NCI-H1436 (cell line): ENCODE measurements at places on chromosomes 5 and 9.

DNA sequence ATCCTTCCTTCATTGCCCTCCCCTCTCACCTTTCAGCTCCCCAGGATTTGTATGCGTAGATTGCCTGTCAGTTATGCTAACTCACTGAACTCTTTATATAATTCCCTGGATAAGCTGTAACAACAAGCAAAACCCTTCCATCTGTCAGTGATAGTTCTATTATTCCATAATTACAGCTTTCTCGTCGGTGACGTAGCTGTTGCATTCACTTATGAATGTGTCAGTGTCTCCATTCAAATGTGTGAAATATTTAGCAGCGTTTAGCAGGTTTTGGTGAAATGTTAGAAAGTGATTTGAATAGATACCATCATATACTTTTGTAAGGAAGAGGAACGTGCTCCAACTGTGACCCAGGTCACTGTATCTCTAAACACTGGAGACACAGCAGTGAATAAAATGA lies 45.2 kb downstream of the PIP5K1B start:
- DNase-seq = no peak

DNA sequence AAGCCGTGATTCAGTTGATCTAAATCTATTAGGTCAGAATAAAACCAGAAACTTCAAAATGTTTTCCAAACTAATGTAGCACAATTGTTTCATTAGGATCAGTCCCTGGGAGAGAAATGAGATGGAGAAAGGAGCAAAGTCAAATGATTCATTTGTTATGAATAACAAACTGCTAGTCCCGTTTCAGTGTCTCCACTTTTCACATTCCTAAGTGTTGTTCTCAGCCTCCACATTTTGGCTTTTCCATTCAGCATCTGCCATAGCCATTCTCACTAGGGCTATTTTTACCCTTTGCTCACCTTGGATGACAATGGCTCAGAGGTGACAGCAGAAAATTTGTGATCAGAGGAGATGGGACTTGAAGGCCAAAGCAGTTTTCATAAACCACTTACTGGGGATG lies 314.1 kb upstream of the KIF2A start:
- no peak for DNase-seq

GRCh38 chr5:69049151-69049550 lies 44.7 kb upstream of the SLC30A5 start:
- no peak for DNase-seq

GRCh38 chr9:83656032-83656680 lies 33.2 kb downstream of the IDNK start:
- no peak for DNase-seq

DNA sequence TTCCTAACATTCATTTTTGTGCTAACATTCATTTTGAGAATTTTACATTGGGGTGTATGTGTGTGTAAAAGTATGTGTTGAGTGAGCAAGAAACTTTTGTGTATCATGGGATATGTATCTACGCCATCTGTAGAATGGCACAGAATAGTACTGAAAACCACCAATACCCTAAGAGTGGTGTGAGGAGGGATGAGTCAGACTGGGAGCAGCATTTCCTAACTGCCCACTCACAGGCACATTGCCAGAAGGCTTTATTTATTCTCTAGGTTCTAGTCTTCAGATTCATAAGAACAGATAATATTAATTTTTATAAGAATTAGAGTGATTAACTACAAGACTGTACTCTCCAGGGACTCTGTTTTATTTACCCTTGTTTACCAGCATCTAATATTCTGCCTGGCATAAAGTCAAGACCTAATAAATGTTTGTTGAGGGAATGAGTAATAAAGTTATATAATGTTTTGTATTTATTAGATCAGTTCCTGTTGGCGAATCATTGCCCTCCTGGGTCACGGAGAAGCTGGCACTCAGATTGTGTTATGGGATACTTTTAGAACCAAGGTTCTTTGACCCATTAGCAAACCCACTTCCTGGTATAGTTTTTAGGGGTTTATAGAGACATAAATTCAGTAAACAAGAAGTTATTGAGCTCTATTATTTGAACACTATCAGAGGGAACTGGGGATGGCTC lies 159.1 kb upstream of the PPP2R2B start:
- no peak for DNase-seq

- no peak for DNase-seq
These were observed 42.9 kb downstream of the CDH6 start for GRCh38 chr5:31236339-31236738.

DNA sequence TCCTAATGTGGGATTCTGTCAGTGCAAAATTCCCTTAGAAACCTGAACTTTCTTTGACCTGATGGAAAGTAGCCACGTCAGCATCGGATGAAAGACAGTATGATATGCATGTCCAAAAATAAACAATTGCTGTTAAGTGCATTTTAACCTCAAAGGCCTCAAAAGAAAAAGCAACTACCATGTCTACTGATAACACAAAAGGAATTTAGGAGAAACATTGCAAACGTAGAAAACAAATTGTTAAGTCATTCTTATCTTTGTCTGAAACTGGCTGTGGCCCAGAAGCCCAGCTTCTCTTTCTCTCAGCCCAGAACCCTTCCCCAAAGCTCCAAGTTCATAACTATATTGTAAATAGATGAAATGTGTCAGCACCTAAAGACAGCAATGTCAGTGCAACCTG lies 11.1 kb upstream of the LHFPL2 start:
- no peak for DNase-seq

GRCh38 chr9:115050002-115050490 lies 67.9 kb downstream of the TNC start:
- DNase-seq = no peak

DNA sequence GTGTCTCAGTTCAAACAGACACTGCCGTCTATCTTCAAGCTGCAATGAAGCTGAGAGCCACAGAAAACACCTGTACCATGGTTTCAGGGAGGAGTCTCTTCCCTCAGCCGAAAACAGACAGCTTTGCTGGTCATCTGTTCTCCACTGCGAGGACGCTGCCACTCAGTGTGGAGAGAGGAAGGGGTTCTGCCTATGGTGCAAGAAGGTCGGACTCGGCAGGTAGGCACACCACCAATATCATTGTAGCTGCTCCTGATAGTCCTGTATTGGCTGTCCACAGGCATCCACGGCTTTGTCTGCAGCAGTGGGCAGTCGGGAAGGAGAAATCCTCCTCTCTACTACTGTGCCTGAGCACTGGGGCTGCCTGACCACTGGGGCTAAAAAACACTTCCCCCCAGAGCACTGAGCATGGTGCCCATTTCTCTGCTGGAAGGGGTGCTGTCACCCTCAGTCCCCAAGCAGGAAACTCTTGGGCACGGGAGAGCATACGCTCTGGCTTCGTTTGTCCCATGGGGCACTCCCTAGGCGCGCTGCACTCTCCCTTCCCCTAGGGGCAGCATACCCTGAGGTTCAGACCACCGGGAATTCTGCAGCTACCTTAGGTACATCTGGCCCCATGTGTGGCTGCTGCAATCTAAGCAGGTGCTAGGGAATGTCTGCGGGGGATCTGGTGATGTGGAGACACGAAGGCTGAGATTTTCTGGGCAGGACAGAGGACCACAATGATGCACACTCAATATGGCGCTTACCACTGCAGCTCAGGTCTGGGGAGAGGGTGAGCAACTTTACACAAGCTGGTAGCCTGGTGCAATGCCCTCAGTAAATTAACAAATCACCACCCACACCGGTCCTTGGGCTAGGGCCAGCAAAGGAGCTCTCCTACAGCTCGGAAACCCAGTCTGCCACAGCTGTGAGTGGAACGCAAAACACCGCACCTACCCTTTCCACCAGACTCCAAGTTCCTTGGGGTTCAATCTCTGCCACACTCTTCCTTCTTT lies 880.9 kb upstream of the SEMA6A start:
- peak; percentile 8 for DNase-seq

GRCh38 chr5:8958602-8959001 lies 587.3 kb downstream of the SEMA5A start:
- no peak for DNase-seq

- no peak for DNase-seq
These were observed 48.6 kb upstream of the VDAC1 start for GRCh38 chr5:134053314-134053839.

GRCh38 chr9:113712053-113712452 lies 164.1 kb upstream of the ZNF618 start:
- no peak for DNase-seq

DNA sequence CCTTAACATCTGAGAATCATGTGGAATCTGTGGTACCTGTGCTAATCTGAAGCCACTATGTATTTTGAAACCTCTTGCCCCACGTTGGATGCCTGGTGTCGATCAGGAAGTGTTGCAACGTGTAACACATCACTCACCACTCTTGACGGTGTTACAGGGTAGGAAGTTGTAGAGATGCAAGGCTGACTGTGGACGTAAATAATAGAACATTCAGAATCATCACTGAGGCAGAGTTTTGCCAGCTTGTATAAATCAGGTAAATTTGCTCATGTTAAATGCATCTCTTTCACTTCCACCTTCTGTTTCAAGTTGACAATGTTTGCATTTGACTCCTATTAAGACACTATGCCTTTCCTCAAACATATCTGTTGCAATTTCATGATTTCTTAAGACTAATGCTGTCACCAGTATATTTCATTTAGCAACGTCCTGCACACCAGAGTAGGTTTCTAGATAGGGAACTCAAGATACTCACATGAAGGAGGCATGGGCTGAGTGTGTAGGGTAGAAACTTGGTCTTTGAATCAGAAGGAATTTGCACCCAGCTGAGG lies 38.1 kb downstream of the BASP1 start:
- no peak for DNase-seq

DNA sequence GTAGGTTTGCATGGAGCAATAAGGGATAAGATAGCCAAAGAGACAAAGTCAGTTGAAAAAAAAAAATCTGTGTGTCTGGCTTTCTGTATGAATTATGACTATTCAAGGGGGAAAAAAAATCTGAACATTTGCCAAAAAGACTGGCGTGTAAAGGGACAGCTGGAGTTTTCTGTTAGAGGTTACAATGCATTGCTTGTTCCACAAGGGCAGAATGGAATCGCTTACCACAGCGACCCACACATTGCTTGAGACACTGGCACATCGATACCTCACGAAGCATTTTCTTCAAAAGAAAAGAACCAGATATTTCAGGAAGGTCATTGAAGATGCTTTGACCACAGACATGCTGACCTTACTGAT lies 327.8 kb downstream of the TMEM167A start:
- no peak for DNase-seq

GRCh38 chr5:120016717-120017382 lies 387.5 kb downstream of the FAM170A start:
- DNase-seq = no peak

GRCh38 chr5:129094924-129095899 lies 663 bp downstream of the ISOC1 start:
- peak; percentile 34 for DNase-seq

GRCh38 chr9:7239708-7240107 lies 481.9 kb downstream of the KDM4C start:
- DNase-seq = no peak

DNA sequence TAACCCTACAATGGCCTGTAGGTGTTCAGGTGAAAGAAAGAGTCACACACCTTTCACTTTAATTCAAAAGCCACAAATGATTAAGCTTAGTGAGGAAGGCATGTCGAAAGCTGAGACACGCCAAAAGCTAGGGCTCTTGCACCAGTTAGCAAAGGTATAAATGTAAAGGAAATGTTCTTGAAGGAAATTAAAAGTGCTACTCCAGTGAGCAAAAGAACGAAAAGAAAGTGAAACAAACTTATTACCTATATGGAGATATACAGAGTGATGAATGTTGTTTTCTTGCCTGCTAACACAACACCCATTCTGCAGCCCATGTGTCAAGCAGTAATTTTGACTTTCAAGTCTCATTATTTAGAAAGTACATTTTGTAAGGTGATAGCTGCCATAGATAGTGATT lies 254.2 kb upstream of the SLC24A2 start:
- DNase-seq = no peak

GRCh38 chr5:146877783-146878475 lies 628 bp downstream of the PPP2R2B start:
- no peak for DNase-seq

- DNase-seq = no peak
These were observed 95.3 kb upstream of the VLDLR start for GRCh38 chr9:2526071-2526828.

DNA sequence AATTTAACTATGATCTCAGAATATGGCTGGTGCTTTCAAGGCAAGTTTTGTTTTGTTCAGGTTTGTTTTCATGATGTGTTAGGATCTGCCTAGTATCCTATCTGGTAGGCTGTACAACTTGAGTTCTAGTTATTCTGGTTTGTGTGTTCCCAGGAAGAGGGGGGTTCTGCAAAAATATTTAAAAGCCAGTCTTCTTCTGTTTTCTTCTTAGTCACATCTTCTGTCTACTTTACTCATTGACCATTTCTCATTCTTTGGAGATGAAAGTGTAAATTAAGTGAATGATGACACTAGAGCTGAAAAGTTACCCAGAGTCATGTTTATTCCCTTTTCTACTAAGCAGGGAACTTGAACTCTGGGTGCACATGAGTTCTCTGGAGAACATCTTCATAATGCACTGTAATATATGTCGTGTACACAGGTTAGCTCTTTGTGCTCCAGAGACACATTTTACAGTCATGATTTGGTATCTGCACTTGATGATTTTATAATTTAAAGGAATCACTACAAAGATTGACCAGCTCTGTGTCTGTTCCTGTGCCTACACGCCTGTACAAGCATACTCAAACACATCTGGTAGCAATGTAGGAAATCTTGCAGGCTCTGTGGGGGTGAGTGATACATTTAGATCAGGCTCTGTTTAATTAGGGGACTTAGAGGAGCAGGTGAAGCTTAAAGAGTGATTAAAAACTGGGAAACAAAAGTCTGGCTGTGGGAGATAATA lies 5.0 kb downstream of the SMAD5 start:
- DNase-seq = no peak

- DNase-seq = no peak
These were observed 48.8 kb downstream of the LNPEP start for GRCh38 chr5:96984506-96985192.

DNA sequence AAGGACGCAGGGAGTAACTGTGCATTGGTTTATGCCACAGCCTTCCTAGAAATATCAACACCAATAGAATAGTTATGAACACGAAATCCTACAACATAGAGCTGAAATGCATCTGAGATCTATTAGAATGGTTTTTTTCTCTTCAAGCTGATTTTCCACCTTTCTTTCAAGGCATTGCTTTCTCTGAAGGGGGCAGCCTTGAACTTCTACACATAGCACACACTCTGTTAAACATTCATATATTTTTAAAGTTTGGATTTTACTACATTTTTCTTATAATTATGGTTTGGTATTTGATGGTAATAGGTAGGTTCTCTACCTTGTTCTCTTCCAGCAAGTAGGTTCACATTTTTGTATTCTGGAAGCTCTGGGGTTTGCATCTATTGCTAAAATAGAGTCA lies 661.8 kb downstream of the SEMA5A start:
- no peak for DNase-seq

DNA sequence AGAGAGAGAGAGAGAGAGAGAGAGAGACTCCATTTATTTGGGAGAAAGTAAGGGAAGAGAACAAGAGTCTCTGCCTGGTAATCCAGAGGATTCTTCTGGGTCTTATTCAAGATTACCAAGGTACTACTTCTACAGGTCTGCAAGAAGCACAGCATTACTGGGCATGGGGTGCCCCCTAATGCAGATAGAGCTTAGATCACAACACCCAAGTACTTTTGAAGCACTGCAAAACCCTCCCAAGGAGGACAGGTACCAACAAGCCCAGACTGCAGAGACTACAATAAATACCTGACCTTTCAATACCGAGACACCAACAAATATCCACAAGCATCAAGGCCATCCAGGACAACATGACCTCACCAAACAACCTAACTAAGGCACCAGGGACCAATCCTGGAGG lies 94.7 kb upstream of the PHF24 start:
- no peak for DNase-seq

GRCh38 chr5:157107508-157107907 lies 1.3 kb downstream of the HAVCR2 start:
- no peak for DNase-seq

- DNase-seq = no peak
These were observed 322.1 kb upstream of the SLC30A5 start for GRCh38 chr5:68771732-68772131.

- DNase-seq = no peak
These were observed 70.2 kb downstream of the PRUNE2 start for GRCh38 chr9:76835571-76836283.
